Stimulated activated CD8-positive, alpha-beta memory T cell treated with anti-CD3 and anti-CD28 coated beads, Interleukin-12 subunit alpha, Interleukin-12 subunit beta, amount 100 ng/mL, for 1 hour (primary cell): ENCODE measurements at places on chromosomes 4 and X.

DNA sequence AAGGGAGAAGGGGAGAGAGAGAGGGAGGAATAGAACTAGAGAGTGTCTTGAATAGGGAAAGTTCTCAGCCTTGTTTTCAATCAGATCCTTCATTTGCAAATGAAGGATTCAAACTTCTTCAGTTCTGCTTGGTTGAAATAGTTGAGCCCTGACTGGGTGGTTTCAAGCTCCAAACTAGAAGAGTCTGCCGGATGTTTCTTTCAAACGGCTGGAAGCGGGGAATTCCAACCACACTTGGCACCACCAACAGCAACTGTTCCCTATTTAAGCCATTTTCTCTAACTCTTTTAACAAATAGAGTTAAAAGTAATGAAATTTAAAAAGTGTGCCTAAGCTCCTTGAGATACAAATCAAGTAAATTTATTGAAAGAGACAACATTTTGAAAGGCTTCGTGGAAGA lies 67.5 kb upstream of the DDX60 start:
- no peak for DNase-seq

DNA sequence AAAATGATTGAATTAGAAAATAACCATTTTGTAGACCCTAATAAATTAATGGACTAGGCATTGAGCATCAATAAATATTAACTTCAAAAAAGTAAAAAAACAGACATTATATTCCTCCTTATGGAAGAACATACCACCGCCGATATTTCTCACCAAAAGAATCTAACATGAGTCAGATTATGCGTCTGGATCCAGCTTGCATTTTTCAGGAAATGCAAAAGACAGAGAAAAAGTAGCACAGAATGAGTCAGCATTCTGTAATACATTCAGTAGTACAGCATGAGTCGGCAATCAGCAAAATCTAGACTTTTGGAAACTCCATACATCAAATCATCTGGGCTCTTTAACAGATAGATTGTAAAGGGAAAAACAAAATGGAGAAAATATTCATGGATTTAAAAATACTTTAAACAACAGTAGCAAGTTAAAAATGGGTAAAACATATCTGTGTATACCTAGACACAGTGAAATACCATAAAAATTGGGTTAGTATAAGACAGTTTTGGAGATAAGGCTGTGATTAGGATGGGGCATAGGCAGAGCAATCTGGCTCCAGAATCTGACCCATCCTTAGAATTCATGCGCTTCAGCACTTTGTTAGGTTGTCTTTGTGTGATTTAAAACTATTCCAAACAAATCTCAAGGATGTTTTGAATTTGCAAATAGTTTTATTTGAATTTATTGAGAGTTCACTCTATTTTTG lies 633.0 kb upstream of the FAM241A start:
- DNase-seq = no peak

GRCh38 chrX:14946606-14947155 lies 73.5 kb downstream of the MOSPD2 start:
- no peak for DNase-seq

DNA sequence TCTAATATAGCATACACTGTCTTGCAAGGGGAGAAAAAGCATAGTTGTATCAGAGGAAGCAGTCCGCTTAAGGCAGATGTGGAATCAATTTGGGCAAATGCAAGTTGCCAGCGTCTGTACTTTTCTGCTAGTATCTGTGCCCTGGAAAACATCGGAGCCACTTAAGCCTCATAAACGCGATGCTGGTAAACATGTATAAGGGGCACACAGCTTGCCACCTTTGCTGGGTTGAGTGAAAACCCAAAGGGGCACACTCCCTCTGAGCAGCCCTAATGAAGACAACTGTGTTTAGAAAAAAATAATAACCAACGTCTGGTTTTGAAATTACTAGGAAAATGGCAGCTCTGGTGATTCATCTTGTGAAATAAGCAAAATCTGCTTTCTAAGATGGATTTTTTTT lies 24.3 kb downstream of the SMIM20 start:
- DNase-seq = no peak

DNA sequence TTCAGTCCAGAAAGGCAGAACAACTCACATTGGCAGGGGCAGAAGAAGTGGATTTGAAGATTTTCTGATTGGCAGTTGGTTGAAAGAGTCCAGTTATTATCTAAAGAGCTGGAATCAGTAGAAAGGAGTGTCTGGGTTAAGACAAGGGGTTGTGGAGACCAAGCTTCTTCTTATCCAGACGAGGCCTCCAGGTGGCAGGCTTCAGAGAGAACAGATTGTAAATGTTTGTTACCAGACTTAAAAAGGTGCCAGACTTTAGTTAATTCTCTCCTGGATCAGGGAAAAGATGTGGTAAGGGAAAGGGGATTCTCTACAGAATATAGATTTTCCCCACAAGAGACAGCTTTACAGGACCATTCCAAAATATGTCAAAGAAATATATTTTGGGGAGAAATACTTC lies 36.7 kb upstream of the TLR3 start:
- DNase-seq = no peak

DNA sequence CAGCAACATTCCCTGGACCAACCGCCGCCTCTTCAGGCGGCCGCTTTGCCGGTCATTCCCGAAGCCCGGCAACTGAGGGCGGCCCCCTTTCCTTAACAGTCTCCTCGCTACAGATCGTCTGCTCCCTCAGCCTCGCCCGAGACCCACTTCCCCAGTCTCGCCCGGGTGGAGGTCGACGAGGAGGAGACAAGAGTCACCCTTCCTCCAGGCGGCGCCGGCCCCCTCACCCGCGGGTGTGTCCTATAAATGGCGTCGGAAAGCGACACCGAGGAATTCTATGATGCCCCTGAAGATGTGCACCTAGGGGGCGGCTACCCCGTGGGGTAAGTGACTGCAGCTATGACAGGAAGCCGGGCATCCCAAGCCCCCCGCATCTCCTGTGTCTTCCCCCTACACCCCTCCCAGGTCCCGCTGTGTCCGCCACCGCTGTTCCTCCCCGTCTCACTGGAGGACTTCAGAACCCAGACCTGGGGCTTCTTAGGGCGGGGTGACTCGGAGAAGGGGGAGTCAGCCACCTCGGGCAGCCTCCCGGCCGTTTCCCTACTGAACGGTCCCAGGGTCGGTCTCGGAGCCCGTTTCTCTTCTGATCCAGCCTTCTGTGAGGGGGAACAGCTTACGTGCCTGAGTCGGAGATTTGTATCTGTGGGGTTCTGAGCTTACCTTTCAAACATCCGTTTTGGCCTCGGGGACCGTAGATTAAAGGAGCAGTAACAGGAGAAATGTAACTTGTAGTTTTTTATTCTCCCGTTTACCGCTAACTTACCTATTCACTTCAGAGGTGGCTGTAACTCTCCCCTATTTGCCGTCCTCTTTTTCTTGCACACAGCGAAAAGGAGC lies 570 bp downstream of the WDR44 start:
- peak; percentile 27 for DNase-seq
